ENCODE measurements at places on chromosomes 5 and 9.

GRCh38 chr5:150181766-150182545, 7.9 kb upstream of the SLC6A7 start:
- no peak for DNase-seq

DNA sequence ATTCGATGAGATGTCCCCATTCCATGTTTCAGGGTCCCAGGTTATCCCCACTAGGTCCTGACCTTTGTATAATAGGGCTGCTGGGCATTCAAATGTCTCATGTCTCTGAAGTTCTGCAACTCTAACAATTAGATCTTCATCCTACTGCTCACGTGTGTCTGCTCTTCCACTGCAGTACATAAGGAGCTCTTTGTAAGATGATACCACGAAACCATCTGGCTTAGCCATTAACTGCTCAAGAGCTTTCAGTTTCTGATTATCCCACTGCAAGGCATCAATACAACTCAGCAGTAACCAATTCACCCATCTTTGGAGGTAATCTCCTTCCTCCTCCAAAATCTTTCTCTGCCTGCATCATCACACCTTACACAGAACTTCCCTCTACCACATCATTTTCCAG, 49.9 kb upstream of the PPP2CA start:
- no peak for DNase-seq

GRCh38 chr5:159100782-159101646, 1.3 kb upstream of the EBF1 start:
- DNase-seq: no peak

DNA sequence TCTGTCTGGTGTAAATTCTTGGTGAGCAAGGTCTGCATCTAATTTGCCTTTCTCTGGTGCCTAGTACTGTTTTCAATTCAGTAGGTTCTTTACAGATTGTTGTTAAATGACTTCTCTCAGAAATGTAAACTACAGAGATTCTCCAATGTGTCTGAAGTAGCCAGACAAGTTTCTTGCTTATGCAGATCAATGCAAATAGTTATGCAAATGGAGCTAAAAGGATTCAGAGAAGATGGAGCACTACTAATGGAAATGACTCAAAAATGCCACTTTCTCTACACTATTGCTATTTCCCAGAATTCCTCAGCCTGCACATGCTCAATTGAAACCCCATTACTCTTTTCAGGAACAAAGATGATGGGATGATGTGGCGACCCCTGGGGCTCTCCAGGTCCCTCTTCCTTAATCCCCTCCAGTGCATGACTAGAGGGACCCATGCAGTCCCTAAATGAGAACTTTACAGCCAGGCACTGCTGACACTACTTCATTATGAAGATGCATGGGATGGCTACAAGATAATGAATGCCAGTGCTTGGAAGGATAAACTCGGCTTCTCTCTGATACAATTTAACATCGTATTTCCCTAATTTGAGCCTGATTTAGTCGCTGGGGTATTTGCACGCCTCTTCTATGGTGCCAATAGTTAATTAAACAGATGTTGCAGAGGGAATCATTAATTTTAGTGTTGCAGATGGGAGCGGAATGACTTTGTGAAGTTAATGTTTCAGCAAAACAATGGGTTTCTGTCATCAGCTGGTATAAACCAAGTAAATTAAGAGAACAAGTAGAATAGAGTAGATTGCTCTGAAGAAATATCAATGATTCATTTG, 753.2 kb downstream of the TLR4 start:
- DNase-seq: no peak

- no peak for DNase-seq
These were observed 13.8 kb upstream of the ZDHHC11 start for GRCh38 chr5:864492-865167.

- no peak for DNase-seq
These were observed 38.2 kb upstream of the SPATA31E1 start for GRCh38 chr9:87844506-87844905.

GRCh38 chr9:111975709-111976108, 79.1 kb downstream of the UGCG start:
- DNase-seq: peak; percentile 51

- no peak for DNase-seq
These were observed 62.3 kb downstream of the FOXI1 start for GRCh38 chr5:170168002-170168401.

- no peak for DNase-seq
These were observed 562.8 kb downstream of the PDE4D start for GRCh38 chr5:59330680-59331079.

DNA sequence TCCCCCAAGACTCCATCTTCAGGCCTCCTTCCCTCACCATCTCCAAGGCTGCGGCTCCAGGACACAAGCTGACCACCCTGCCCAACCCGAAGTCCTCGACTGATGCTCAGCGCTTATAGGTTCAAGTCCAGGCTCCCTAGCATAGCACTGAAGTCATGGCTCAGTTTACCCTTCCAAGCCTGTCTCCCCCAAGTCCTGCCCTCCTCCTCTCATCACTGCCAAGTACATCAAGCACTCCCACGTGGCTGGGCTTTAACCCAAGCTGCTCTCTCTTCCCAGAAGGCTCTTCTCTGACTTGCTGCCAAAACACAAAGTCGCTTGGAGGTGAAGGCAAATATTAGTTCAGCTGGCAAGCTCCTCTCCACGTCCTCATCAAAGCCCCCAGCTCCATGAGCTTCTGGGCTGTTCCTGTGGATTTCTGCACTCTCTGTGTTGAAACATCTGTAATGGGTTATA, 22.1 kb upstream of the MARCHF6 start:
- peak; percentile 99 for DNase-seq

DNA sequence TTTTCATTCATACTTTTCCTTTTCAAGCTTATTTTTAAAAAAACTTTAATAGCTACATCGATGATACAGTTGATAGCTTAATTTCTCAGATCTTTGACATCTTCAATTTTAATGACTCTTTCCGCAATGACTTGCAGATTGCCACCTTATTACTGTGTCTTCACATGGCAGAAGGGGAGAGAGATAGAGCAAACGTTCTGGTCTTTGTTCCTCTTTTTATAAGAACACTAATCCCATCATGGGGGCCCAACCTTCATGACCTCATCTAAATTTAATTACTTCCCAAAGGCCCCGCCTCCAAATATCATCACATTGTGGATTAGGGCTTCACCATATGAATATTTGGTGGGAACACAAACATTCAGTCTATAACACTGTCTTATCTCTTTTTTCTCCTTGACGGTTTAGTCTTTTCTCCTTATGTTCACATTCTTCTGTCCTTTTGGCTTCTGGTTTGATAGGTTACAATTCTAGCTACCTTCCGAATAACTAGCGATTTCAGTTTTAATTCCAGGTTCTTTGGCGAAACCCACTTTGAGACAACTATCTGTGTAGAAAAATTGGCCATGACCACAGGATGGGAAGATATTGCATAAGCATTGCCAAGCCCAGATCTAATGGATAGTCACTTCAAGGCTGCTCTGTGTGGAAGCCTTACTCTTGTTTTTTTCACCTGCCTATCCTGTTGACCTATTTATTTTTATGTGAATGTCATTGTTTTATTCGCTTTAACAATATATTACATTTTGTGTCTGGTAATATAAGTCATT, 5.0 kb downstream of the ZNF189 start:
- no peak for DNase-seq
